ENCODE measurements at places on chromosomes 7 and 10.

DNA sequence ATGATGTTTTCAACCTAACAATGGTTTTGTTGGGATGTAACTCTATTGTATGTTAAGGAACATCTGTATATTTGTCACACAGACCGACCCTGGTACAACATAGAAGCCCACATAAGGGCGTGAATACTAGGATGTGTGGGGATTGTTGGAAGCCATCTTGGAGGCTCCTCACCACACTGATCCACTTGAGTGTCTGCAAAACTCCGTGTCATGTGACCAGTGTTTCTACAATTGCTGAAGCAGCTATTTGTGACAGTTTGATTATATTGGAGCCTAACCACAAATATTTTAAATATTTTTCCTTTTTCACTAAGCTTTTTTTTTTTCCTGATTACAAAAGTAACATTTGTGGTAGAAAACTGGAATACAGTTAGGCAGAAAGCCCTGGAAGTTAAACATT lies 27.9 kb downstream of the RALA start:
- no peak for DNase-seq

DNA sequence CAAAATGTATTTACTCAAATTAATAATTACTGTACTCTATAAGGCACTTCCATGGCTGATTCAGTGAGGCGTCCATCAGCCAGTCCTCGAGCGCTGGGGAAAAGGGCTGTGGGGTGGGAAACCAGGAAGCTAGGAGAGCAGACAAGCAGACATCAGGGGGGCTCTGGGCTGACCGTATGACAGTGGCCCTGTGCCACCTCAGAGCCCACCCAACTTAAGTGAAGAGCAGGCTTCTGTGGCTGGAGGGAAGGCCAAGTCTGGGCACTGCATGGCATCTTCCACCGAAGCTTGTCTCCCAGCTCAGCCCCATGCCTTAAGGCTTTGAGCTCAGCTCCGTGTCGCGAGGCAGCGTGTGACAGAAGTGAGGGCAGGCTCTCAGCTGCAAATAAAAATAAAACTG lies 464.5 kb upstream of the ZMIZ1 start:
- no peak for DNase-seq

GRCh38 chr7:69434398-69434815 lies 163.9 kb upstream of the AUTS2 start:
- no peak for DNase-seq

DNA sequence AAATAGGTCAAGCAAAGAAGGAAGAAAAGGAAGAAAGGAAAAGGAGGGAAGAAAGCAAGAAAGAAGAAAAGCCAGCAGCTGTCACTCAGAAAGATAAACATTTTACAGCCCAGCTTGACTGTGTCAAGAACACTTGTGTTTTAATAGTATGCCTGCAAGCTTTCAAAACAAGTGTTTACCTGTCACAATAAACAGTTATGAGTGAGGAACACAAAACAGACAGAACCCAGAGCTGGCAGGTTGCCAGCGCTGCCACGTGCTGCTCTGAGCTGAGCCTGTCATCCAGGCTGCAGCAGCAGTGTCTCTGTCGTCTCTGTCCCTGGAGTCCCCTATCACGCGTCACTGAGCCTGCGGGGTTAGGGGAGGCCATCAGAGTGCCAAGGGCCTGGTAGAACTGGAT lies 827.6 kb upstream of the AUTS2 start:
- no peak for DNase-seq

GRCh38 chr7:149856583-149856982 lies 17.2 kb upstream of the ATP6V0E2 start:
- DNase-seq, result no peak

GRCh38 chr7:155234158-155234492 lies 63.6 kb upstream of the INSIG1 start:
- no peak for DNase-seq

DNA sequence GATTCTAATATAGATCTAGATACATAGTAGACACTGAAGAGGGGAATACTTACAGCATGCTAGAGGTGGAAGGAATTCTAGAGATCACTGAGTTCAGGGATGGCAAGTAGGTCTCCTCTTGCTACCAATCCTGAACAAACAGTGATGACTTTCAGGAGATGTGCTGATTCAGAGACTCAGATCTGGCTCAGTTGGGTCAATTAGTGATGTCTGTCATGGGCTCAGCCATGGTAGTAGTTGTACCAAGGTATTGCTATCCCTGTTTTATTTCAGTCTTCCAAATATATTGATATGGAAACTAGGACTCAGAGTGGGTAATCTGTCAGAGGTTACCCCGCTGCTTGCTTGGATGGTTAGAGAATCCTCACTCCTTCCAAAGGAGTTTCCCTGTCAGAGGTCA lies 38.5 kb downstream of the UNC5B start:
- DNase-seq, result no peak

DNA sequence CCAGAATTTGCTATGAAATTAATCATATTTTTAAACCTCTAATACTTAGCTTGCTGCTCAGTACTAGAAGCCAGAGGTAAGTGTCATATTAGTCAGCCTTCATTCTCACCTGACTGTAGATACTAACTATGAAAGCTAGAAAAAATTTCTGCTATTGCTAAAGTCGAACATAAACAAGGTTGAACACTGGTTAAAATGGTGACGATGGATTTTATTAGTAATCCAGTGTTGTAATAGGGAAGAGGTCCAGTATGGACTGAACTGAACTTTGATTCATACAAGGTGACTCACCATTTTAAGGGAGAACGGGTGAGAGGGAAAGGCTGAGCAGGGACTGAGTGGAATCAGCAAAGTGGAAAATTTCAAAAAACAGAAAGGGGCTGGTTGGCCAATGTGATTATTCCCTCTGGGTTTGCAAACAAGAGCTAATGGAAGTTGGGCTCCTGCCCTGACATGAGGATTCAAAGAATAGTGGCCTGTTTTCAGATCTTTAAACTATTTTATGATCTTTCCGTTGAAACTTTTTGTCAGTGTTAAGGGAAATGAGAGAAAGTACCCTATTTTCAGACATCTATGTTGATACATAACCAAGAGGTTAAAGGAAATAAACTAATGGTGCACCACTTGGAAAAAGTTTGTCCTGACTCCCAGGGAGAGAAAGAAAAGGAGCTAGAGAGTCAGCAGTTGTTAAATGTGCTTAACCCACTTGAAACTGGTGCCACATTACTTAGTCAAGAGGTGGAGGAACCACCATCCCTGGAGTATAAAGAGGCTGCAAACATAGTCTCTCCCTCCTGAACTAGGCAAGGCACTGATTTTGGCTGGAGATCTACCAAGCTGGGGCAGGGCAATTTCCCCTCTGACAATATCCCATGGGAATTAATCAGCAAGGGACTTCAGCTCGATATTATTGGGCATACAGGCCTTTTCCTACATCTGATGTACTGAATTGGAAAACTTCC lies 15.3 kb upstream of the AKR1C1 start:
- no peak for DNase-seq

DNA sequence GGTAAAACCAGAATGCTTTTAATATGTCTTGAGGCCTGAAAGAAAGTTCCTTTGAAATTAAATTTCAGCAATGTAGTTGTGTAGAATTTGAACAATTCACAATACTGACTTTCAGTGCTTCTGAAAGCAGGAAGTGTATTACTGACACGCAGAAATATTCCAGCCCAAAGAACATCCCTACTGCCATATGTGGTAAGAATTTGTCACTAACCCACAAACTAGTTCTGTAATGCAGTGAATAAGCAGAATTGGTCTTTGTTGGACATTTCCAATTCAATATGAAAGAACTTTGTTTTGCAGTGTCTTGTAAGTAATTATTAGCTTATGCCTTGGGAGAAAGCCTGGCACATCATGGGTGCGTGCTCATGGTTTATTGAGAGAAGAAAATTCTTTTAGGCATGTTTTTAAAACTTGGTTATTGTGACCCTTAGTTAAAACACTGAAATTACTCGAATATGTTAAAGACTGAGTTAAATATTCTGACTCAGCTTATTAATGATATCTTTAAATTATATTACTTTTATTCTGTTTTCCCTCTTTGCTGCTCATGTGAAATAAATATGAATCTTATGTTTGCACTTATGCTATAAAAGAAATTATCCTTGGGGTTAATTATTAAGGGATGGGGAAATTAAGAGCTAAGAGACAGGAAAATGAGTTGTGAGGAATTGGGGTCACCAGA lies 33.4 kb downstream of the PTPN12 start:
- no peak for DNase-seq

DNA sequence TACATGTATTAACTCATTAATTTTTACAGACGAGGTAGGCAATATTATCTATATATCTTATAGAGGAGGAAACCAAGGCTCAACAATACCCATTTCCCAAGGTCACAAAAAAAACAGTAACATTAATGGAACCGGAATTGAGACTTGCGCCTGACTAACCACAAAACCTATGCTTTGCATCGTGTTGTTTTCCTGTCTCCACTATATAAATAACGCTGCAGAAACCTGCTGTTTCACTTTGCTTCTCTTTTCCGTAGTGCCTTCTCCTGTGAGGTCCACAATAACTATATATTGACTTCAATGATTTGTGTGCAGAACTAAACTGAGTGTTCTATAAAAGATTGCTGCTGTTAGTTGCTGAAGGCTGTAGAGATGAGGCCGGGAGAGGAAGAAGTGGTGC lies 97.7 kb upstream of the RPA3 start:
- DNase-seq, result no peak

DNA sequence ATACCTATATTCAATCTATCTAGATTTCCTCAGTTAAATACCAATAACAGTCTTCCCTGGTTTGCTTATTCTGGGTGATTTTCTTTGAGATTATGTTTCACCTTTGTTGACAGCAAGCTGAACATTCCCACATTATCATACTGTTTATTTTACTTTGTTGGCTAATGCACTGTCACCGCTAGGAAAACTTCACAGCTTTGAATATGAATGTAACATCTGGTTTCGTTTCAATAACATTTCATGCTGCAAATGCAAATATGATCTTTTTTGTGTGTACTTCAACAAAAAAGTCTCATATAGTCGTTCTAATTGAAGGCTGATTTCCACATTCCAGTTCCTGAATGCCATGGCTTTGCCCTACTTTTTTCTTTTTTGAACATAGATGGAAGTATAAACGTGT lies 946.3 kb upstream of the GHITM start:
- DNase-seq, result no peak

DNA sequence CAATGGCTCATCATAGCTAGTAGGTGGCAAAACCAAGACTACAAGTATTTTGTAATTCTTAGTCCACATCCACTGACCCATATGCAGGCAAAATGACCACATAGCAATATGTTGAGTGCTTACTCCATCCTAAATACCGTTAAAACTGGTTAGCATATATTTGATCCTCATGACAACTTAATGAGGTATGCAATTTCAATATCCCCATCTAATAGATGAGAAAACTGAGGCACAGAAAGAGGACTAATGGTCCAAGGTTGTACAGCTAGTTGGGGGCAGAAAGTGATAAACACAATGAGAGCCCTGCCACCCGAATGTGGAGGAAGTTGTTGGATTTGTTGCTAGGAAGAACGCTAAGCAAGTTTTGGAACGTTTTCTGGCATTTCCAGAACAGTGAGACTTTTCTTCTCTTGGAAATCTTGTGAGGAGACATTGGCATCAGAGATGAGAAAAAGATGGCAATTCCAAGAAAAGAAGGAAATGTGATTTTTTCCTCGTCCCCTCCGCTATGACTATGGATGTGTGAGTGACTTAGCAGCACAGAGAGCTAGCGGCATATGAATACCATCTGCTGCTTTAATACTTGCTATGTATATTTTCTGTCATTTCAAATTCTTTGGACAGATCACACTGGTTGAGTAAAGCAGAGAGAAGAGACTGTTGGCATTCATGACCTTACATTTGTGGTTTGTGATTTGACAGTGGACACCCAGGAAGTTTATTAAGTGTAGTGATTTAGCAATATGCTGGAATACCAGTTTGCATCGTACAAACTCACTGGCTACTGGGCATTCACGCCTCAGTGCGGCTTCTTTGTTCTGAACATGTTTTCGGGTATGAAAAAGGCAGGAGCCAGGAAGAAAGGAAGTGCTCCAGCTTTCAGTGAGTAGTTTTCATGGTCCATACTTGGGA lies 51.5 kb downstream of the NRCAM start:
- no peak for DNase-seq
